NCI-H1436 treated with DMSO at 0.1 percent for 48 hours (cell line): ENCODE measurements at places on chromosomes 7 and 10.

DNA sequence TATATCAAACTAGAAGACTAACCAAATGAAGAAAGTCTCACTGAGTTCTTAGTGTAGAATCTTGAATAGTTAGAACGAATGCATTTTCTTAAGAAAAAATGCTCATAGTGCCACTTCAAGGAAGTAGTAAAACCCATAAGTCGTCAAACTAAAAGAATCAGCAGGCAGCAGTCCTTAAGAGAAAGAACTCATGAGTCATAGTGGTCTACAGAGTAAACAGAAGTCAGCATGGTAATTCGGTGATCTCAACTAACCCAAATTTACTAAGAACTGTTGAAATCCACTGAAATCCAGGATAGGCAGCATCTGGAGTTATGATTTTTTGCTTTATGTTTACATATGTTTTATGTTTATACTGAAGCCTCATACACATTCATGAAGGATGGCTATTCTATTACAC is 256.2 kb downstream of the LHFPL3 start:
- no peak for DNase-seq

DNA sequence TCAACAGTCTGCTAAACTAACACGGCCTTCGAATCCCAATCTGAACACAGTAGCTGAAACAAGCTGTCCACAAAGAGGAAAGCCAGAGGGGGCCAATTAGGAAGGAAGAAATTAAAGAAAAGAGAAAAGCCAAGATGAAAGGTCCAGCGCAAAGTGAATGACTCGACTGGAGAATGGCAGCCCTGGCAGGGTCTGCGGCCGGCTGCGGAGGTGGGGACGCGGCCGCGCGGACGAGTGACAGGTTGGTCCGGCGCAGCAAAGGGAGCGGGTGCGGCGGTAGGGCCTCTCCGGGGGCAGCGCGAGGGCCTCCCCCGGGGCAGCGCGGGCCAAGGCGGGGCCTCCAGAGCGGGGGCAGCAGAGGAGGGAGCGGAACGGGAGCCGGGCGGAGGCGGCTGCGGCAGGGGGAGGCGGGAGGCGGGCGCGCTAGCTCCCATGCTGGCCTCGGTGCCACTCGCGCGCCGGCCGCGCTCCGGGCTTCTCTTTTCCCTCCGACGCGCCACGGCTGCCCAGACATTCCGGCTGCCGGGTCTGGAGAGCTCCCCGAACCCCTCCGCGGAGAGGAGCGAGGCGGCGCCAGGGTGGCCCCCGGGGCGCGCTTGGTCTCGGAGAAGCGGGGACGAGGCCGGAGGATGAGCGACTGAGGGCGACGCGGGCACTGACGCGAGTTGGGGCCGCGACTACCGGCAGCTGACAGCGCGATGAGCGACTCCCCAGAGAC is at the start of gene VWC2:
TSS of gene VWC2 (plus strand) at position 421 of the 718 bp plus-strand sequence. CDS start 1,798 bp downstream, outside the sequence.
- DNase-seq: no peak

GRCh38 chr7:84722086-84722485 is 464.8 kb downstream of the SEMA3D start:
- no peak for DNase-seq

- DNase-seq: no peak
Observed at GRCh38 chr10:98404571-98405359, 10.2 kb downstream of the PYROXD2 start.

DNA sequence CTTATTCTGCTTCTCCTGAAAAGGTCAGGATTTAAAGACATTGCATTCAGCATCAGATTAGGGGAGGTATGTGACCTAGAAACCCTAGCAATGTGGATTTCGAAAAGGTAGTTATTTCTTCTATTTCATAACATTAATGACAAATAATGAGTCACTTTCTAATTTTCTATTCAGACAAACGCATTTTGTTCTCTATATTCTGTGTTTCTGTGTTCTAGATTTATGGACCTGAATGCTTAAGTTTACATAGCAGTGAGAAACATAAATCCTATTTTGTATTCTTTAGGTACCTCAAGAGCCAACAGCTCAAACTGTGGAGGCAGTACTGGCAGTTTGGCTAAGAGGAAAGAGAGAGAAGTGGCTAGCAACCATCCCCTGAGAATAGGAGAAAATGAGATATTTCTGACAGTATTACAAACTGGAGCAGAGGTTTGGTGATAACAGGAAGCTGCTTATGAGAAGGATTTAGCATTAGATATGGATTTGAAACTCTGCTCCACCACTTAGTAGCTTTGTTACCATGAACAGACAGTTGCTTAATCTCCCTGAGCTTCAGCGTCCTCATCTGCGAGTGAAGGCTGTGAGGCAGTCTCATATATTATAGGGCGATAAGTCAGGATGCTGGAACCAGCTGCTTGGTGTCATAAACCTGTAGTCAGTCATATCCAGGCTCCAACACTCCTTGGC is 28.2 kb downstream of the CDK14 start:
- no peak for DNase-seq

DNA sequence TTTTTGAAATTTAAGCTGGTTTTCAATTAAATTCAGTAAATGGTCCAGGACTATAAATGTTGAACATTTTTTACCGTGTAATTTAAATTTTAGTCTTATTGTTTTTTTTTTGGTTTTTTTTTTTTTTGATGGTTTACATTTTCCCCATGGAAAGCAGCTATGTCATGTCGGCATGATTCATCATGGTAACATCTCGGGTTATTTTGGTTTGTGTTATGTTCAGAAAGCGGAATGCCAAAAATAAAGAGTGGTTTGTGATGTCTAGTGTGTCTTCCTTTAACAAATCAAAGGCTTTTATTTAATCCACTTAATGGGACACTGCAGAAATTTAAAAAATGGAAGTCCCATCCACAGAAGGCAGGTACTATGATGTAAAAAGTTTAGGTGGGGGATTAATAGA is 58.5 kb downstream of the TRUB1 start:
- DNase-seq: no peak

DNA sequence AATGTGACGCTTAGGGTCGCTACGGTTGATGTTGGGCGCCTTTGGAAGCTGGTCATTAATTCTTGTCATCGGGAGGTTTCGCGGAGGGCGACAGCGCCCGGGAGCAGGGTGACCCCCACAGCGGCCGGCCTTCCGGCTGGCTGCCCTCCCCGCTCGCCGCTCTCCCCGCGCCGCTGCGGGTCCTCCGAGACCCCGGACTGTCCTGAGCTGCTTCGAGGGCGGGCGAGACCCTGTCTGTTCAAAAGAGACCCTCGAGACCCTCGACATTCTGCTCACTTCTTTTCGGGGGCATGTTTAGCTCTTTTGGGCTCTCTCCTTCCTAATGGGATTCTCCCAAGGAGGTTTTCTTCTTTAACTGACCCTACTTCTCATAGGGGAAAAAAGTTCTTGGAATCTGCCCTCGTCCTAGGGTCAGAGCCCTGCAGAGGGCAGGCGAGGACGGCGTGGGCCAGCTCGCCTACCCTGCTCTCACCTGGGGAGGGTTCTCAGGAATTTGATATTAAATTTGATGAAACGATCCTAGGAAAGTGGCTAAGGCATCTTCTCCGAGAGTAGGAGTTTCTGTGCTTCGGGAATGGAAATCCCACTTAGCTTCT is 257.0 kb downstream of the OTUD1 start:
- no peak for DNase-seq

GRCh38 chr7:139118234-139118804 is 8.8 kb upstream of the ZC3HAV1 start:
- DNase-seq: no peak

GRCh38 chr7:84912993-84913635 is 273.7 kb downstream of the SEMA3D start:
- no peak for DNase-seq

DNA sequence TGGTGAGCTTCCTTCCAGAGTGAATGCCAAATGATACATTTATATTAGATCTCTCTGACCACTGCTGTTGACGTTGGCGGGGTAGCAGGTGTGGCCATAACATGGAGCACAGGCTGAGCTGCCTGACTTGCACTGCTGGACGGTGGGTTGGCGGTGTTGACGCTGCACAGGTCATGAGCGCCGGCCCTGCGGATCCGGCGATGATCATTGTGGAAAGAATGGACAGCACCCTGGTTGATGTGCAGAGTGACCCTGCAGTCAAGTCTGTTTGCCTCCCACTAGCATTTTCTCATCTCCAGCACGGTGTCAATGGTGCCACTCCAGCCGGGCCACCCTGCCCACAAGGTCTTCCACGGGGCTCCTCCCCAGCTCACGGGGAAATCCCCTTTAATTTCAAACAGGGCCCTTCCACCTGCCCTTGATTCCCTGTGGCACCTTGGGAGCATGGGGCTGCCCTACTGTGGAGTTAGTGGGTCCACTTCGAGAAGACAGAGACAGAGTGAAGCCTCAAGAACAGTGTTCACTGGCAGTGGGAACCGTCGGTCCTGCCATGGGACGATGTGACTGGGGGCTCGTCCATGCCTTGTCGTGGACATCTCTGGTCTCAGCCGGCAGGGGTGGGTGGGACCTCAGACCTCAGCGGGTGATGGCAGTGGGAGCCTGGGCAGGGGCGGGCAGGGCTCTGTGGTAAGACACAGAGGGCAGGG is 613.5 kb downstream of the PTPRN2 start:
- no peak for DNase-seq

GRCh38 chr7:44167920-44168319 is 21.3 kb downstream of the GCK start:
- DNase-seq: no peak

GRCh38 chr10:74837743-74838142 is 11.3 kb downstream of the KAT6B start:
- DNase-seq: peak; percentile 36

GRCh38 chr10:102461187-102462054 is 10.1 kb upstream of the C10orf95 start:
- peak; percentile 65 for DNase-seq

- no peak for DNase-seq
Observed at GRCh38 chr7:2934984-2935740, 91.1 kb upstream of the GNA12 start.

- no peak for DNase-seq
Observed at GRCh38 chr7:147833970-147834369, 756.6 kb upstream of the C7orf33 start.

- no peak for DNase-seq
Observed at GRCh38 chr10:132715776-132716680, 69.9 kb downstream of the NKX6-2 start.

DNA sequence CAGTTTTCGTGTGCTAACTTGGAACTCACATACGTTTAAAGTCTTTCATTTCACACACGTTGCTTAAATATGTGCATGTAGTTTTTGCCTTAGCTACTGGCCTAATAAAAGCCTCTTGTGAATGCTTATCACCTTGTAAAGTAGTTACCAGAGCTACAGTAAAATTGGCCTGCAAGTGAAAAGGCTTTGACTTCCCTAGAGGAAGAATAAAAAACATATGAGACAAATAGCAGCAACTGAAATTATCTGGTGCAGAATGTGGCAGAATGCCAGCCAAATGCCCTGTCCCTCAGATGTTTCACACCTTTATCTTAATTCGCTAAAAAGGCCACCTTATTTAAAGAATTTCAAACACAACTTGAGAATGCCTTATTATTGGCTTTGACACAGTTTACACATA is 28.1 kb upstream of the RPA3 start:
- peak; percentile 64 for DNase-seq

DNA sequence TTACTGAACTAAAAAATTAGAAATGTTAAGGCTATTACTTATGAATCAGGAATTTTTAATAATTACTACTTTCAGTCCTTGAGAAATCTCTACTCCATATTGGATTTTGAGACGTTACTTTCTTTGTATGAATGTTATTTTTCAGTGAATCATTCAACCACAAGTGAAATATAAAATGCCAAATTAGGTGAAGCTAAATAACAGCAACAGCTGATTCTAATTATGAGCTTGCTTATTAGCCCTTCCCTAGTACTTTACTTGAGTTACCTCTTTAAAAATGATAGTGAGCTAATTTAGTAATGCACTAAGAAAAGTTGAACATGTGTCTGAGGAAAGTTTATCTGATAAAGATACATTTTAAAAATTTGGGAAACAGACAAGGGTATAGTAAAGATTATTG is 51.4 kb downstream of the PCGF5 start:
- no peak for DNase-seq

- DNase-seq: no peak
Observed at GRCh38 chr10:118116362-118116714, 69.6 kb upstream of the RAB11FIP2 start.

DNA sequence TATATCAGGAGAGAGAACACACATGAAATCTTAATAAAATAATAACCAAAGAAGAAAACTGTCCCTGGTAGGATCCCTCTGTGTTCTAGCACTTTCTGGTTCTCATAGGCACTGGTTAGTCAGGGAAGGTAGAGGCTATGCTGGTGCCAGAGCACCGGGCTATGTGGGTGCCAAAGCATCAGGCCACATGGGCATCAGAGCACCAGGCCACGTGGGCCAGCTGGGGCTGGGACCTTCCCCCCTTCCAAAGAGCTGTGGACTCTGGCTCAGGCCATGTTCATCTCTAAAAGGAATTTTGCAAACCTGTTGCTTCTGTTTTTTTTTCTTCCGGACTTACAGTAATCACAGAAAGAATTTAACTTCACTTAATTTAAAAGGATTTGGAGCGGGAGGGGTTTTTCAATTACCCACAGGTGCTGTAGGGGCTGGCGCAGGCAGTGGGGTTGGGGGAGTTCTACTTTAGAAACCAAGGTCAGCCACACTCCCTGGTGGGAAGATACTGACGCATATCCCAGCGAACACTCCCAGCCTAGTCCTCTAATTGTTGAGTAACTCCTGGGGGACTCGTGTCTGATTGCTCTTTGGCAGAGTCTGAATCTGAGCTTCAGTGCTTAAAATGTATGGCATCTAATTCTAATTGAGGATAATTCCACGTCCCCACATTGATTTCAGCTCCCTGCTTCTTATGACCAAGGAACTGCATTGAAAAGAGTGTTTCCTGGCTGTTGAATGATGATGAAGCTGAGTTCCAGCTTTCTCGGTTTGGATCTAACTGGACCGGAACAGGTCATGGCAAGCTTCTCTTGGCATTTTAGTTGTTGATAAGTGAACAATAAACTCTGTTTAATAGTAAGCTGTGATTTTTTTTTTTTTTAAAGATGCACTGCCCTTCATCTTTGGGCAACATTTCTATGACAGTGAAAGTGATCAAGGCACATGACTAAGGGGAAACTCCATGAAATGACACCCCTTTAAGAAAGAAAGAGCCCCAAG is 110.7 kb upstream of the FZD8 start:
- peak; percentile 62 for DNase-seq

DNA sequence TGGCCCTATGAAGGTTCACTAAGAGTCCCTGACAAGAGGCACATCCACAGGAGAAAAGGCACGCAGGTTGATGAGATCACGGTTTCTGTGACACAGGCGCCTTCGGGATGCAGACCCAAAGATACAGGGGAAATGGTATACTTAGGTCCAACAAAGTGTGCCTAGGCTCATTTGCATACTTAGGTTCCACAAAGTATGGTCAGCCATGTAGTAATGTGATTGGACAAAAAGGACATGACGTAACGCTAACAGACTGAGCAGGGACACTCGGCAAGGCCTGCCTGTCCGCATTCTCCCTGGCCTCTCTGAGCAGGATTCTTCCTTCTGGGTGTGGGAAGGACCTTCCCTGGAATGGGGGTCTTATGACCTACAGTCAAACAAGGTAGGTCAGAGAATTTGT is 190.6 kb downstream of the CELF2 start:
- DNase-seq: no peak

- no peak for DNase-seq
Observed at GRCh38 chr10:44376472-44377099, 8.3 kb downstream of the CXCL12 start.

- no peak for DNase-seq
Observed at GRCh38 chr10:42973411-42973810, 103.5 kb upstream of the RET start.
